ENCODE measurements at places on chromosomes 11 and 22. TPM values are rescaled to one million over a fixed set of nuclear protein-coding genes. Genes with fewer than 3 reads are reported as not detected.

The RASD2 gene
- polyA plus RNA-seq: 20.8 TPM

The SERPING1 gene
- 88.8 TPM for polyA plus RNA-seq

The OR51I1 gene
- polyA plus RNA-seq: not detected

The C2CD3 gene
- 19.1 TPM for polyA plus RNA-seq

The UPK3A gene
- polyA plus RNA-seq: not detected

The PAMR1 gene
- polyA plus RNA-seq: 12.1 TPM

The MS4A1 gene
- 0.68 TPM for polyA plus RNA-seq

The APOL5 gene
- polyA plus RNA-seq: 1.5 TPM

The TRAF6 gene
- 21.5 TPM for polyA plus RNA-seq

The FOLR1 gene
- 4.1 TPM for polyA plus RNA-seq

The DNAJB13 gene
- polyA plus RNA-seq: 0.35 TPM

The MISFA gene
- polyA plus RNA-seq: 5.9 TPM

The C11orf21 gene
- polyA plus RNA-seq: 3.1 TPM

The OR5D14 gene
- not detected for polyA plus RNA-seq

The SHANK2 gene
- polyA plus RNA-seq: 1.3 TPM

The ZNF280A gene
- not detected for polyA plus RNA-seq

The ROM1 gene
- 1.4 TPM for polyA plus RNA-seq

The GRK3 gene
- 6.7 TPM for polyA plus RNA-seq

The RIMBP3B gene
- not detected for polyA plus RNA-seq

The MMP7 gene
- not detected for polyA plus RNA-seq

The MRGPRG gene
- polyA plus RNA-seq: not detected

The CHRDL2 gene
- polyA plus RNA-seq: 2.5 TPM

The SLC22A12 gene
- not detected for polyA plus RNA-seq

The SLC5A1 gene
- polyA plus RNA-seq: 1.2 TPM

The USP2 gene
- 62.9 TPM for polyA plus RNA-seq

The DSCAML1 gene
- polyA plus RNA-seq: 0.63 TPM

The HEPN1 gene
- 0.20 TPM for polyA plus RNA-seq

The TNNT3 gene
- polyA plus RNA-seq: 9,432 TPM

The MOGAT2 gene
- not detected for polyA plus RNA-seq

The CCND1 gene
- polyA plus RNA-seq: 72.4 TPM

The CHRM4 gene
- polyA plus RNA-seq: 0.09 TPM

The NEFH gene
- 1.5 TPM for polyA plus RNA-seq

The OR51E2 gene
- 0.83 TPM for polyA plus RNA-seq

Data from forelimb muscle (tissue), 1 donor.